ENCODE measurements at places on chromosomes 2 and 18.

DNA sequence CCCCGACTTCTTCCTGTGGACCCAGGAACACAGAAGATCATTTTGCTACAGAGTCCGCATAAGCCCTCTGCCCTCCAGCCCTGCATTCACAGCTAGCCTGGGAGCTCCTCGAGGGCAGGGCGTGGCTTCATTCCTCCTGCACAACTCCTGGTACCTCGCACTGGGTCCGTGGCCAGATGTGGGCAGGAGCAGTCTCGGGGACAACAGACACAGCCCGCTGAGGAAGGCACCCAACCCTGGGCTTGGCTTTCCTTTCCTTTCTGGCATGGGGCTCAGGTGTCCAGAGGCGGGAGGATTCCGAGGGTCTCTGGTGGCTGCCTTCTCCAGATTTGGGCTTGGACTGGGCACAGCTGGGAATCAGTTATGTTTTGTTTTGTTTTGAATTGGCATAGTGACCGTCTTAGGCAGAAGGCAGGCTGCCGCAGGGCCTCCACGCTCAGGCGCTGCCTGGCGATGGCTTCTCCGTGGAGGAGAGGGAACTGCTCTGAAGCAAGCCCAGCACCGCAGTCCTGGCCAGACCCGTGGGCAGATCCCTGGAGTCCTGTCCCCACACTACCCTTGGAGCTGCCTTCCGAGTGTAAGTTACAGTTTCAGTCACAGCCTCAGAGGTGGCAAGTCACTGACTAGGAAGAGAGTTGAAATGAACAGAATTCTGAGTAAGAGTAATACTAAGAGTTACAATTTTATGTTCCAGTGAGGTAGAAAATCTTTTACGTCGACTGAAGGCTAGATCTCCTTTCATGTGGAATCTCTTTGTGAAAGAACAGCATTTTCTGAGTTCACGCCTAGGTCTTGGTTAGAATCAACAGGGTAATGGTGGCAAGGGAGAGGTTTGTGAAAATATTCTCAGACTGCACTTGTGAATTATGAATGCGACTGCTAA lies 47.9 kb downstream of the LDLRAD4 start:
- no peak for DNase-seq

GRCh38 chr2:53813151-53813550 lies 26.3 kb downstream of the ERLEC1 start:
- DNase-seq: no peak

- DNase-seq: peak; percentile 55
Measured at GRCh38 chr2:41853427-41854191, 194.2 kb upstream of the PKDCC start.

GRCh38 chr2:71595569-71595968 lies 142.2 kb downstream of the DYSF start:
- no peak for DNase-seq

GRCh38 chr2:179694963-179695362 lies 166.4 kb downstream of the ZNF385B start:
- DNase-seq: no peak

DNA sequence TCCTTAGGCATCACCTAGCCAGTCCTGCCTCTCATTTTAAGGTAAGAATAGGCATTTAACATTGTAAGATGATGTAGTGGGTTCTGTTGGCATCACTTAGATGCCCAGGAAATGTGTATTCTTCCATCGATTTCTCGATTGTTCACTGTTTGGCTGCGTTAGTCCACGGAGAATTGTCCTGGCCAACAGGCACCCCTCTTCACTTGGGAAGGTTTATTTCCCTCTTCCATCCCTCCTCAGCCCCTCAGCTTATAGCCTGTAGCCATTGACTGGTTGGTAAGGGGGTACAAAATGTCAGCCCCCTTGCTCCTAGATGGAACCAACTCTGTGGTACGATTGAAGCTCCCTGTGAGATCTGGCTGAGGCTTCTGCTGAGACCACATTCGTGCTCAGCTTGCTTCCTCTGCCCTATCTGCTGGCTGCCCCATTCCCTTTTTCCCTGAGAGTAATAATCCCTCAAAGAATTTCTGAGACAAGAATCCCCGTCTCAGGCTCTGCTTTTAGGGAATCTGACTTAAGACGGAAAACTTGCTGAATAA lies 43.4 kb downstream of the PLEKHA3 start:
- DNase-seq: no peak

- no peak for DNase-seq
Measured at GRCh38 chr2:19746137-19746600, 155.6 kb downstream of the TTC32 start.

DNA sequence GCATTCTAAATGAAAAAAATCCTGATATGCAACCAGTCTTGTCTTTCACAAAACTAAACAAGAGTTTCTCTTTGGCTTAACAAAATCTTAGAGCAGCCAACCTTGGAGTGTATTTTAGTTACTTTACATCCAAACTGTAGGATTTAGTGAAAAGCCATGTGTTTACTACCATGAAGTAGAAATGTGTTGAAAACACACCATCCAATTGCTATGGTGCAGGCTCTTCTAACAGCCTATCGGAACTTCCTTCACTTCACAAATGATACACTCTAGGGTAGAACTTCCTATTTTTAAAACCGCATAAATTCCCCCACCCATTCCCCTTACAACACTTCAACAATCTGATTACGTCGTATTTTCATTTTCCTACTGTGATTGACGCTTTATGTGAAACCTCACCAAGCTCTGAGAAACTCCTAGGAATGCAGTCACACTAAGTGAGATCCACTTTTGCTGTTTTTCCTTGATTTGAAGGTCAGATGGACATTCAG lies 74.4 kb upstream of the MAP4K4 start:
- no peak for DNase-seq

DNA sequence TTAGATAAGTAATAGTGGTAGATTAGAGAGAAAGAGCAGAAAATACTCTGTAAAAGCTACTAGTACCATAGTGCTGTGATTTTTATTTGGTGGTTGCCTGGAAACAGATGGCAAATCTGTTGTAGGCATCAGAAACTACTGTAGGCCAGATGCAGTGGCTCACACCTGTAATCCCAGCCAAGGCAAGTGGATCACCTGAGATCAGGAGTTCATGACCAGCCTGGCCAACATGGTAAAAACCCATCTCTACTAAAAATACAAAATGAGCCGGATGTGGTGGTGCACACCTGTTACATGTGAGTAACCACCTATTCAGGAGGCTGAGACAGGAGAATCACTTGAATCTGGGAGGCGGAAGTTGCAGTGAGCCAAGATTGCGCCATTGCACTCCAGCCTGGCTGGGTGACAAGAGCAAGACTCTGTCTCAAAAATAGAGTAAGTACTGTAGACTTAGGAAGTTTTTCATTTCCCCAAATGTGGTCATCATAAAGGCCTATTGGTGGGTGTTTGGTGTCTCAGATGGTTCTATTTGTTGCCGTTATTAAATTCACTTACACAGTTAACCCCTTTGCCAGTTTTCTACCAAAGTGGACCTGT lies 79.6 kb downstream of the SPTBN1 start:
- DNase-seq: peak; percentile 50

- DNase-seq: no peak
Measured at GRCh38 chr2:95670167-95670566, 78.4 kb downstream of the TRIM43 start.

GRCh38 chr18:39062426-39062825 lies 1496.8 kb upstream of the CELF4 start:
- DNase-seq: no peak

DNA sequence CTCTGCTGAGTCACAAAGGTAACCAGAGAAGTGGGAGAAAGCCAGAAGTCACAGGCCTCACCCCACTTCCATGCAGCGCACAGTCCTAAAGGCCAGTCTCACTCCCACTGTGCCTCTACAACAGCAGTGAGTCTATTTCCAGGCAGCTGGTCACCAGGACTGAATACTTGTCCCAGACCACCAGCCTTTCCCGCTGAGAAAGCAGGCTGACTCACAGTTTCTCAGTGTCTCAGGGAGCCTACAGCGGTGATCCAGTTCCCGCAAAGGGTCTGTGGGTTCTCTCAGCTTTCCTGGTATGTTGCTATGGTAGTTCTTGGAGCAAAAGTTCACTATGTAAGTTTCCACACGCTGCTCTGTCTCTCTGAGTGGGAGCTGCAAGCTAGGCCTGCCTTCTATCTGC lies 622.5 kb downstream of the RNF144A start:
- no peak for DNase-seq

DNA sequence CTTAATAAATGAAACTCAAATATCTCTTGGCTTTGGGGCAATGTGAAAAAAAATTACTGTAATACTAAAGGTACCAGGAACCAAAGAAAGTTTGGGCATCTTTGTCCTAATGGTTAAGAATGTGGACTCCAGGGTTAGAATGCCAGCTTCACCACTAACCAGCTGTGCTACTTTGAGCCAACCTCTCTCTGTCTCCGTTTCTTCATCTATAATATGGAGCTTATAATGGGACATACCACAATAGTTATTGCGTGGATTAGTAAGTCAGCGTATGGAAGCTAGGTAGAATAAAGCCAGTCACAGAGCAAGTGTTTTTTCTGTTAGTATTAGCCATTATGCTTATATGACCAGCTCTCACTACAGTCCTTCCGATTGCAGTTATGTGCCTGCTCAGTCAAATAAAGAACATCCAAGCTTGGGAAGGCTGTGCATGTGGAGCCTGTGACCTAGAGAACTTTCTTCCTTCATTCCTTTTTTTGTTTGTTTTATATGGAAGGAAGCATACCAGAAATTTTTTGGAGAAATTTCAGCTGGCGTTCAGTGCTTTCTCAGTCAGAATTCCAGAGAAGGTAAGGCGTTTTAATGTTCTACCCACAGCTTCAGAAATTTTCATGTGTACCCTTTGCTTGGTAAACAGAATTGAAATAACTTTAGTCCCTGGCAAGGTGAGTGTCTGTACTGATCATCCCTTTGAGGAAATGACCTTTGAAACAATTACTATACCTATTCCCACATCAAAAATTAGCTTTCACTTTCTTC lies 114.0 kb upstream of the RND3 start:
- DNase-seq: no peak

GRCh38 chr2:128195435-128195984 lies 104.5 kb downstream of the UGGT1 start:
- no peak for DNase-seq

DNA sequence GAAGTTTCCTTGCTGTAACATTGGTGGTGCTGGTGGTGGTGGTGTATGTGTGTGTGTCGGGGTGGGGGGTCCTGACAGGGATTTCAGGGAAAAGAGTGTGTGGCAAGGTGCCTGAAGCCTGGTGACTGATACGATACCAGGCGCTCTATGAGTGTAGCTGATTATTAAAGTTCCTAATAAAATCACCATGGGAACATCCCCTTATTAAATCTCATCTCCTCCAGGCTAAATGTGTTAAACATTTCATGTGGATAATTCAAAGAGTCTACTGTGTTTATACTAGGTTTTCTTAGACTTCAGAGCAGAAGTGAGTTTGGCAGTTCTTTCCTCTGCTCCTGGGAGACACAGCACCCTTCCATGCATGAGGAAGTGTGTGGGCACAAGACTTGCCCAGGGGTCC lies 82.0 kb downstream of the THNSL2 start:
- DNase-seq: no peak

DNA sequence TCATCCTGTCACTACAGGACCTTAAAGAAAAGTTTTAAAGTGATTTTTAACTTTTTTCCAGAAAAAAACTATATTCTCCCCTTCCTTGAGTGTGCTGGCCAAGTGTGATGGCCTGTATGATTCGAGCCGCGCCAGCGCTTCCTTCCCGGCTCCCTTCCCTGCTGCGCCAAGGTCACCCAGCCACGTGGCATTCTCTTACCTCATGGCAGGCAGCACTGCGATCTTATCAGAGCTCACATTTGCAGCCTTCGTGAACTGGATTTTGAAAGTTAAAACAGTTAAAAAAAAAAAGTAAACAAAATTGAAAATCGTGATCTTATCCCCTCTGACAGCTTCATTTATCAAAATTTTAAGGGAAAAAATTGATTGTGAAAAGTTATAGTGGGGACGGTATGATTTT lies 279.8 kb downstream of the PTGR3 start:
- DNase-seq: peak; percentile 82

GRCh38 chr18:44569391-44570055 lies 111.2 kb upstream of the SETBP1 start:
- DNase-seq: no peak

- DNase-seq: no peak
Measured at GRCh38 chr2:107383691-107384090, 443.0 kb upstream of the RGPD4 start.

GRCh38 chr2:28166956-28167355 lies 225.7 kb upstream of the FOSL2 start:
- no peak for DNase-seq

GRCh38 chr18:44229693-44230108 lies 451.0 kb upstream of the SETBP1 start:
- DNase-seq: peak; percentile 27

DNA sequence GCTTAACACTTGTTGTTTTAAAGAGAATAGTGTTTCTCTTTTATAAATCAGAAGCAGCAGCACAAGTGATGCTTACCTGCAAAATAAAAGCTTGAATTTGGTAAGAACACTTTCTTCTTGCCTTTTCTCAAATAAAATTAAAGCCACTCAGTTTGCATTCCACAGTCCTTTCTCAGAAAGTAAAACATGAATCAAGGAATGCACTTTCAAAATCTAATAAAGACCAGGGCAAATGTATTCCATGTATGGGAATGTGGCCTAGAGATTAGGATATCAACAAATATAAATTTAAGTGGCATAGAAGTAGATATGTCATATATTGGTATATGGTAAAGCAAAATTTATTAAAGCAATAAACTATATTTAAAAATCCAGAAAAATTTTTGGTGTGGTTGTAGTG lies 352.8 kb downstream of the THSD7B start:
- no peak for DNase-seq

GRCh38 chr2:216571178-216571908 lies 61.9 kb upstream of the IGFBP2 start:
- DNase-seq: no peak

DNA sequence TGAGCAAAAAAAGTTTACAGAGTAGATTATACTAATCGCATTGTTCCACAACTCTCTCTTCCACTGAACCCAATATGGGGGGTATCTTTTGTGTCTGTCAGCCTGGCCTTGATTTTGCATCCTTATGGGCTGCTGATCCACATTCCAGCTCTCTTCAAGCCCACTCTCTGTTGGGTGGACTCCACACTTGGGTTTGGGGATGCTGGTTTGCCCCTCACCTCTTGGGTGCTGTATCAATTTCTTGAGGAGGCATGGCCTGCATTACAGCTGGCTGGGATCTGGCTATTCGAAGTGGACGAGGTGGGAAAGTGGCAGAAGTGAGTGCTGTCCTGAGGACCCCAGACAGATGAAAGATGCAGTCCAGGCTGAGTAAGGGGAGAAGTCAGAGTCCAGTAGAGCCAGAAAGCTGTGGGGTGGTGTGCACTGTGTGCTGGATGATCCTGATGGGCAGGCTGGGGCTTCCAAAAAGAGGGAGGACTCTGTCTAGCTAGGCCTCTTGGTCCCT lies 141.4 kb downstream of the CAPN13 start:
- DNase-seq: no peak

GRCh38 chr2:8103085-8103708 lies 578.7 kb upstream of the ID2 start:
- DNase-seq: no peak

- peak; percentile 34 for DNase-seq
Measured at GRCh38 chr2:220394433-220394832, 767.0 kb downstream of the SLC4A3 start.

GRCh38 chr18:45384962-45385315 lies 230.3 kb upstream of the SLC14A2 start:
- DNase-seq: no peak
